Thyroid gland (tissue), 4 donors: ENCODE measurements at places on chromosomes 2 and 18. TPM values are rescaled to one million over a fixed set of nuclear protein-coding genes. Genes with fewer than 3 reads are reported as not detected.
A peak's percentile ranks its signal among the peaks of the same experiment; 100 is the strongest.

Gene NEMP2
- 6.3 TPM for total RNA-seq

Gene PELI1
- total RNA-seq = 5.2 TPM

Gene ITGB6
- total RNA-seq = 13.1 TPM

Gene ALMS1
- total RNA-seq = 40.0 TPM

Gene IL1R2
- 3.3 TPM for total RNA-seq

Gene AGPS
- total RNA-seq = 23.1 TPM

- DNase-seq = no peak
These were observed 93.9 kb upstream of the LGALSL start for GRCh38 chr2:64359892-64360657.

- DNase-seq = peak; percentile 89
These were observed 163.0 kb downstream of the SEPTIN10 start for GRCh38 chr2:109450574-109451273.

- no peak for DNase-seq
These were observed 64.0 kb upstream of the GALNT5 start for GRCh38 chr2:157193461-157193860.

GRCh38 chr2:83022631-83023210, 1436.4 kb downstream of the SUCLG1 start:
- DNase-seq = no peak

GRCh38 chr2:152407204-152407721, 72.3 kb downstream of the FMNL2 start:
- DNase-seq = peak; percentile 77

GRCh38 chr18:35491700-35492077, 6.1 kb downstream of the INO80C start:
- DNase-seq = no peak

DNA sequence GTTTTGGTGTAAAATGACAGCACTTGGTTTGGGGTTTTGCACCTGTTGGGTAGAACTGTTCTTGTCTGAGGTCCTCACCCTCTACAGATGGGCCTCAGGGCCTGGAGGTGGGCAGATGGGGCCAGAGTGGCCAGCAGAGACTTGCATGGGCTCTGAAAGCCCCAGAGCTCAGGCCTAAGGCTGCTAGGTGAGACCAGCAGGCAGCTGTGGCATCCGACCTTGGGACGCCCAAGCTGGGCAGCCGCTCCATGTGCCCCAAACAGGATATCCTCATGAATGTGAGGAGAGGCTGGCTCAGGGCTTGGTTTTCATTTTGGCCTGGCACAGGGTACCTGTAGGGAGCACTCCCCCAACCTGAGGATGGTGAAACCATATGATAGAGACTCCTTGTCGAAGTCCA, 38.3 kb downstream of the GBX2 start:
- no peak for DNase-seq

DNA sequence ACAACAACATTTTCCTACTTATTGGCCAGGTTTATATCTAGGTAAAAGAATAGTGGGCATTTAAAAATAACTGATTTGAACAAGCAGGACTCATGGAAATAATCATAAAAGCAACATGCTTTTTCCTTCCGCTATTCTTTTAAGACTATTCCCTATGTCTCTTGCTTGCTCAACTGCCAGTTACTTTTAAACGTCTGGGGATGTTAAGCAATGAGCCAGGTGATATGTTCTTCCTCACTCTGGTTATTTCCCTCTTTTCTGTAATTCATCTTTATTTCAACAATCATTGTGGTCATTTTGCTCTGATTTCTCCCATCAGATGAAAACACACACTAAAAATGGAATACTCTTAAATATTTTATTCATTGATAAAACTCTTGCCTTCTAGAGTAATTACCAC, 33.4 kb upstream of the SLC8A1 start:
- DNase-seq = no peak

DNA sequence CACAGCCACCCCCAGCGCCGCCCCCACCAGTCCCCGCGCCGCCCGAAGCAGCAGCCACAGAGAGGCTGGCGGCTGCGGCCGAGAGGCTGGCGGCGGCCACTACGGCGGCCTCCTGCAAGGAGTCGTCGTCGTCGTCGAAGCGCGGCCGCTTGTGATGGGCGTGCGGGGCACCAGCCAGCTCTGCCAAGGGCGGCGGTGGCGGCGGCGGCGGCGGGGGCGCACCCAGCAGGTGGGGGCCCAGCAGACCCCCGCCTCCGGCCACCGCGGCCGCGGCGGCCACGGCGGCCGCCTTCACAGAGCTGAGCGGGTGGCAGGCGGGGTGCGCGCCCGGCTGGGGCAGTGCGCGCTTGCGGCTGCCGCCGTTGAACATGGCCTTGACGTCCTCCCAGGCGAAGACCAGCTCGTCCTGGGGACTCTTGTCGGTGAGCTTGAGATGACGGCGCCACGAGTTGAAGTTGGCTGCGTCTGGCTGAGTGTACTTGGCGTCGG, 3.3 kb downstream of the SKOR2 start:
- DNase-seq = no peak

- DNase-seq = no peak
These were observed 108.9 kb downstream of the CD226 start for GRCh38 chr18:69838620-69839411.

DNA sequence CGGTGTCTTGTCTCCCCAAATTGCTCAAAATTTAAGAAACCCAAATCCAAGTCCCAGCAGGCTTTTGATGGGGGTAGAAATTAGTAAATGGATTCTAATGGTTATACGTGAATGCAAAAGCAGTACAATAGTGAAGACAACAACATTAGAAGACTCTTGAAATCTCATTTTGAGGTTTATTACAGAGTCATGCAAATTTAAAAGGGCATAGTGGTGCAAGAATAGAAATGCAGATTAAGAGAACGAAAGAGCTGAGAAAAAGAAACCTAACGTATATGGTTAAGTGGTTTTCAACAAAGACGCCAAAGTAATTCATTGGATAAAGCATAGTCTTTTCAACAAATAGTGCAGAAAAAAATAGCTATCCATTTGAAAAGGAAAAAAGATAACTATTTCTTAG, 33.2 kb upstream of the CXXC1 start:
- no peak for DNase-seq
